ENCODE measurements at places on chromosomes 3 and 15.

GRCh38 chr15:92904722-92905571 lies 4.8 kb downstream of the CHD2 start:
- no peak for DNase-seq

DNA sequence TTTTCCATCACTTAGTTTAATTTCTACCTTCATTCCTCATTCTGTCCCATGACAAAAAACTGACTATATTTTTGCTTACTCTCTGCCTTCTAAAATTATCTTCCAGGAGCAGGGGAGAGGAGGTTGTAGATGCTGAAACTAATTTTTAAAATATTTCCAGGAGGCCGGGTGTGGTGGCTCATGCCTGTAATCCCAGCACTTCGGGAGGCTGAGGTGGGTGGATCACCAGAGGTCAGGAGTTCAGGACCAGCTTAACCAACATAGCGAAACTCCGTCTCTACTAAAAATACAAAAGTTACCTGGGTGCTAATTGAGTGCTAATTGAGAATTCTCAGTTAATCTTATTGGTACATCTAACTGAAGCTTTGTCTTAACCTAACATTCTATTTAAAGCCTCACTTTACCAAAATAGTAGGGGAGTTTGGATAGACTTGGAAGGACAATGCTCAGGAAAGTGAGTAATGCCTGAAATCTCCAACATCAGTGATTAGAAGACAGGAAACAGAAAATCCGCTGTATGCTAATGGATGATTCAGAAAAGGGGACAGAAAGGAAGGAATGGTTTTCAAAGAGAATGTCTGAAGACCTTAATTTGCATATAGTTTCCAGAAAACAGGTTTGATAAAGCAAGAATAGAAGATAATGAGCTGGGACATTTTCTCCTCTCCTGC lies 336.1 kb downstream of the GBE1 start:
- no peak for DNase-seq

DNA sequence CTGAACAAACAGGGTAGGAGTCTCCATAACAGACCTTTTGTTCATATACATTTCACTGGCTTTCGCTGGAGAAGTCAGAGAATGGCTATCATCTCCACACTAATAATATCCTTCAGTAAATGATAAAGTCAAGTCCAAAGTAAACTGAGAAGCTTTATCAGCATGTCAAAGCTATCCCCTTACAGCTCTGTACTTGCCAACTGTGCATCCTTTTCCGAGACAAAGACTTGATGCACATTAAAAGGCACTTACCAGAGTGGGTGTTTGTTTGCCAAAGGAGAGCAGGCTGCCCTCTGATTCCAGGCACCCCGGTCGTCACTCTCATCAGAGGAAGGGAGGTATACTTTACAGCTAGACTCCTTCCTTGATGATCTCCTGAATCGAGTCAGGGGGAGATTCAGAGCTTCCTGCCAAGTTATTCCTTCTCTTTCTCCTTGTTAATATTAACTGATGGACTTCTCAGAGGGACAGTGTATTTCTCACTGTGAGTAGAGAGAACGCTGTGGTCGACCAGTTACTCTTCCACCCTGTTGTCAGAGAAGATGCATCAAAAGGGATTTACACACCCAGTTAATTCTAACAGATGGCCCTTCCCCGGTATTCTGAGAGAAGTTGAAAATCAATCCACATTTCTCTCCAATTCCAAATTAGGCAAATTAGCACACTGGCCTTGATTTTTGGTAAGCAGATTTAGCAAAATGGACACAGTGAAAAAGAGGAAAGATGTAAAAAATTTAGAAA lies 504.7 kb upstream of the NR2F2 start:
- no peak for DNase-seq

- no peak for DNase-seq
Observed at GRCh38 chr3:51954713-51955112, 468 bp upstream of the GPR62 start.

DNA sequence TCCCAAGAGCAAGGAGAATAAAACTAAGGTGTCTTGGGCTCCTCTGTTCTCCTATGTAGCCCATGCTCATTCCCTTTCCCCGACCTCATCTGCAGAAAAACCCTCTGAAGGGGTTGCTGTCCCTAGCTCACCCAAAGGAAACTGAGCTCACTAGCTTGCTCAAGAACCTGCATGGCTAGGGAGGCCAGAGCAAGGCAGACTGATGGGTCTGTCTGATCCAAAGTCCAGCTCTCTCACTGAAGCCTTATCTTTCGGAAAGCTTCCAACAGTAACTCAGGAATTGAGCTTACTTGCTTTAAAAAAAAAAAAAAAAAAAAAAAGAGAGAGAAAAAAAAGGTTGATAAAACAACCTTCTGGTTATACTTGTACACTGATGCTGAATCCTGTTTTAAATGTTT lies 141.4 kb upstream of the TOPAZ1 start:
- DNase-seq, result peak; percentile 72

DNA sequence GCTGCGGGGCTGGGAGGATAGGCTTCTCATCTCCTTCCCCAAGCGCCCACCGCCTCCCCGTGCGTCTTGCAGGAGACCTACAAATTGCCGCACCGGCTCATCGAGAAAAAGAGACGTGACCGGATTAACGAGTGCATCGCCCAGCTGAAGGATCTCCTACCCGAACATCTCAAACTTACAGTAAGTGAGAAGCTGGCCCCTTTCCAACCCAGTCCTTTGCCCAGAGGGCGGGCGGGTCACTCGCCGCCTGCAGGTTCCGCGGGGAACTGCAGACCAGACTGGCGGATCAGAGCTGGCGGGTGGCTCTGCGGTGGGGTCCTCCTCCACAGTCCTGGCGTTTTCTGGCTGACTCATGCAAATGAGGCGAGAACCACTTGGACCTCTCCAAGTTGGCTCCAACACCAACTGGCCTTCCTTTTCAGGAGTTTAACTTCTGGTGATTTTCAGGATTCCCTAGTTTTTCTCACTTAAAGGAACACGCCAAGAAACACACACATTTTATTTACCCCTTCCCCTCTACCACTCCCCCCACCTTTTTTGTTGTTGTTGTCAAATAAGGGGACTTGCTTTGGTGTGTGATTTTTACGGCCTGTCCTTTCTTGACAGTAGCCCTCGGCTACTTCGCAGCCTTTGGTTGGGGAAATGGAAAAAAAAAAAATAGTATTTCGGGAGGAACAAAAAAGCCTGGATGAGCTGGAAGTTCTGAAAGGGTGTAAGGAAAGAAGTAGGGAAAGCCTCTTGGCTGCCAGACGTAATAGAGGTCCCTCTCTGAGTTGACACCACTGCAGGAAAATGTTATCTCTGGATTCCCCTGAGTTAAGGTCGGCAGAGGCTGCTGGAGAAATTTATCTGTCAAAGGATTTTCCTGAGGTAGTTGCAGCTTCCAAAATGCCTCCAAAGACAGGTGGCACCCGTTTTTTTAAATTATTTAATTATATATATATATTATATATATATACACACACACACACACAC lies 1.3 kb downstream of the BHLHE40 start:
- DNase-seq, result peak; percentile 94

- DNase-seq, result no peak
Observed at GRCh38 chr3:31839144-31839917, 141.7 kb downstream of the OSBPL10 start.

DNA sequence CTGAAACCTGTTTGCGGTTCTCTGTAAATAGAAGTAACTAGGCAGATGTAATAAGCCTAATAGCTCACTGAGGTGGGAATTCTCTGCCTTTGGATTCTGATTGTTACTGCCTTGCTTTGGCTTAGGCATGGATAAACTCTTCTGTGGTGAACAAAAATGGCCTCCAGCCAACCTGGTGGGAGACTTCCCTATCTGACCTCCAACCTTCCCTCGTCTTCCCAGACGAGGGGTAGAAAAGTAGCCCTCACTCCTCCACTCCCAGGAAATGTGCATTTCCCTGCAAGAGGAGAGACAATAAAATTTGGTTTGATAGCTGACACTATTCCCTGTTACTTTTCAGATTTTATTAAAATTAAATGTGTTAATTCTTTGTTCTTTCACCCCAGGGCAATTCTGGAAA lies 606 bp upstream of the CD96 start:
- no peak for DNase-seq

GRCh38 chr3:169268286-169268776 lies 395.2 kb downstream of the MECOM start:
- DNase-seq, result no peak

- peak; percentile 73 for DNase-seq
Observed at GRCh38 chr15:57861034-57861638, 154.6 kb downstream of the POLR2M start.

GRCh38 chr3:64008487-64009351 lies 14.6 kb downstream of the PSMD6 start:
- DNase-seq, result no peak

DNA sequence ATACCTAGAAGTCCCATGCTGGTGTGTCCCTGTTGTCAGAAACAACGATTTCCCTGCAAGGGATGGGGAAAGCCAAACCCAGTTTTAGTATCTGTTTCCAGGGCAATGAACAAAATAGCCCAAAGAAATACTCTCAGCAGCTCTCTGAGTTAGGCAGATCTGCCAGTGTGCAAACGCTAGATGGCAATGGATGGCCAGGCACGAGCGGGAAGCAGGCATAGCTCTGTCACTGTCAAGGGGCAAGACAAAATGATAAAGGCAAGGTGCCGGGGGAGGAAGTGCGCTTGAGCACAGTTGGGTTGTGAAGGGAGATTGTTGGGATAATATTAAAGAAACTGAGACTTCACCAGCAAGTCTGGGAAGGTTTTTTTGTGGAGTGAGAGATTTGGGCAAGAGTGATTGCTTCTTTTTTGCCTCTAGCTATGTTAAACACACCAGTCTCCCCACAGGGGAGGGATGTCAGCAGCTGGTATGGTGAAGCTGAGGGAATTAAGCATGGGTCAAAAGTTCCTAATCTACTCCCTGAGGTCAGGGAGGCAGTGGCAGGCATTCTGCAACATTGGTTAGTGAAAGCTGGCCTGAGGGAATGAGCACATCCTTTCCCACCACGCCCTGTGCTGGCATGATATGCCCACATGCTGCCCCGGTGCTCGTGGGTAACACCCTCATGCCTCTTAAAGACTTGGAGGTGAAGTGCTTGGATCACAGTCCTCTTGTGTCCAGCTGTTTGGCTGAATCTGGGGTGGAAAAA lies 117.5 kb downstream of the PDCD6IP start:
- DNase-seq, result no peak

- no peak for DNase-seq
Observed at GRCh38 chr3:60337421-60337820, 913.8 kb downstream of the FHIT start.

Measured in hepatocyte (in vitro differentiated cells).